ENCODE measurements at places on chromosomes 3 and 15. TPM values are rescaled to one million over a fixed set of nuclear protein-coding genes. Genes with fewer than 3 reads are reported as not detected.
A peak's percentile ranks its signal among the peaks of the same experiment; 100 is the strongest.

DNA sequence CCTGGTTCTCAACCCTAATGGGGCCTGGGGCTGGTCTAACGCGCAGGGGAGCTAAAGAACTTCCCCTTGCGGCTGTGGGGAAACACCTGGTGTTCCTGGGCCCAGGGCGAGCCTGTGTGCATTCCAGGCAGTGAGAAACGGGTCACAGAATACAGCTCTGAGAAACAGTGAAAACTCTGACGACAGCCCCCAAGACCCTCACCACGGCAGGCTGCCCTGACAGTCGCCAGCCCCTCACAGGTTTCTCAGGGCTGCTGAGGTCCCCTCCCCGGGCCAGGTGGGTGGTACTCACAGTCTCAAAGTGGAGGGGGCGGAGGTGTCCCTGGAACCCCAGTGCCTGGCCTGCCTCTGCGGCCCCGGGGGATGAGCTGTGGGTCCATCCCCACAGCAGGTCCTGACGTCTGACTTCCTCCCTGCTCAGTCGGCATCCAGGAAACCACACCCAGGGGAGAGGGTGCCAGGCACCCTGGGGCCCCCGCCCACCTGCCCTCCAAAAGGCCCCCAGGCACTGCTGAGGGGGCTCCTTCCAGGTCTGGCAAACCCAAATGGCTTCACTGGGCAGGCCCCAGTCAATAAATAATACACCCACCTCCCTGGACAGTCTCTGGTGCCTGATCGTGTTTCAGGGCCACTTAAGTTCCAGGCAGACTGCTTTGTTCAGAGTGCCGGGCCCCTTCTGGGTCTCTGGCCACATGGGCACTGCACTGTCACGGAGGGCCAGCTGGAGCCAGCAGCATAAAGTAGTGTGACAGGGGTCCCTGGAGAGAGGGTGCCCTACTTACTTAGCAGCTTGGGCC, 57.7 kb downstream of the IQSEC1 start:
- peak; percentile 58 for DNase-seq

NOX5 gene
- total RNA-seq, result not detected

DNA sequence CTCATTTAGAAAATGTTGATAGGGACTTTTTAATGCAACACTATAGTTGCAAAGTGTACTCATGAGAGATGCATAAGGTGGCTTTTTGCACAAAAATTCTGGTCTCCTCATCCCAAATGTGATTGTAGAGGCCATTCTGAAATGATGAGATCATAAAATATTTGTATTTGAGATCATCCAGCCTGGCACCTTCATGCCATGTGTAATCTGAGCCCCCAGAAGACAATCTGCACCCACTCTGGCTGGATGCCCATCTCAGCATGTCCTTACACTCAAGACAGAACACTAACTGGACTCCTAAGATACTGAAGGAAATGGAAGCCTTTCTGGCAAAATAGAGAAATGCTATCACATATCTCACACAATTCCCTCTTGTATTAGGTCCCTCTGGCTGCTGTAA, 49.2 kb downstream of the SLC7A14 start:
- no peak for DNase-seq

UQCRC1 gene
- 93.0 TPM for total RNA-seq

DNA sequence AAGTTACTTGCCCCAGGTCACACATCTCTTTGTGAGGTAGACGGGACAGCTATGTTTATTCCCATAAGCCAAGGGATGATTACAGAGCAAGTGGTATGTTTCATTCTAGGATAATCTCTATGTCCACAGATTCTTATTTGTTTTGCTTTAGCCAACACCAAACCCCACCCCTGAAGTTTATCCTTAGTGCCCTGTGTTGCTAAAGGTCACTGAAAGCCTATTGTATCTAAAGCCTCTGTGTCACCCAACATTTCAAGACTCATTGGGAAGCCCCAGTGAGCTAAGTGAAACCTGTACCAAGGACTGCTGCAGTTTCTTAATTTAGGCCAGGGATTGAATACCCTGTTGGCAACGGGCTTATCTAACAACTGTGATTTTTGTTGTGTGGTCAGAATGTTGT, 135.6 kb downstream of the ADAMTS9 start:
- DNase-seq, result no peak

DNA sequence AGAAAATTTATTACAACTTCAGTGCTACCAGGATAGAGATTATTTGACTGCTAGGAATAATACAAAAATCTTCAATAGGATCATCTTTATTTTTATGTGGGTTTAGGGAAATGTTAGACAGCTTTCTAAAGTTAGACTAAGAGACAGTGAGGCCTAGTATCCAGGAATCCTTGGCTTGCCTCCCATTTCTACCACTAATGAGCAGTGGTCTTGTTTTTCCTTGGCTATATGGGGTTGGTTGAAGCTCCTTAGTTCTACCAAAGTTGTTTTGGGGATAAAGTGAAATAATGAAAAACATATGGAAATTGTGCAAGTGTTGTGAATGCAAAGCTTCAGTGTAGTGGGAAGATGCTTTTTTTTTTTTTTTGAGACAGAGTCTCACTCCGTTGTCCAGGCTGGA, 16.8 kb downstream of the AP4E1 start:
- DNase-seq, result no peak

GAP43 gene
- total RNA-seq, result not detected

GRCh38 chr3:164407111-164407510, 671.2 kb downstream of the SI start:
- DNase-seq, result no peak
